ENCODE measurements at places on chromosomes 12 and 14. TPM values are rescaled to one million over a fixed set of nuclear protein-coding genes. Genes with fewer than 3 reads are reported as not detected.

The OR4L1 gene
- total RNA-seq = not detected

DNA sequence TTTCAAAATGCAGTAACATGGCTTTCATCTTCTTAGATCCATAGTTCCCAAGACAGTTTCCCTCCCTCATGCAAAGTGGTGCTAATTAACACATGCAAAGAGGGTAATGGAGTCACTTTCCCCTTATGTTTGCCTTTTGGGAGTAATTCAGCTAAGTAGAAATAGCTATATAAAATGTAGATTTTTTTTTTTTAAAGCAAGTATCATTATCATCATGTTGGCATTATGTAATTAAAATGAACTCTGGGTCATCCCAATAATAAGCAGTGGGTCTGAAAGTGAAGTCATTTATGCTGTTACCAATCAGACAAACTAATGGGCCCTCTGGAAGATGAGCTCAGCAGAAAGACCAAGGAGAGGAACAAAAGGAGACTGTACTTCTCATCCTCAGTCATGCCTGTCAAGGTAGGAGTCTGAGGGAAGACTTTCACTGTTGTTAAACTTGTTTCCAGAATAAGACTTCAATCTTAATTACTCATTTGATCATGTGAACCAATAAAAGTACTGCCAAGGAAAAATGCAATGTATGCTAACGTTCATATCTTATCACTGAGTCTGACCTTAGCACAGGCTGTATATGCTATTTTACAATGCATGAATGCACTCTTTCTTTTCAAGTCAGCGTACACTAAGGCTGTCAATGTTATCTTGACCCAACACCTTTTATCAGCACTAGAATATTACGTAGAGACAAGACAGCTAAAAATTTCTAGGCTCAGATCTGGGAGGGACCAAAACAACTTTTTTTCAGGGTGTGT is 26.8 kb downstream of the AREL1 start:
- no peak overlapping the region for H3K27ac ChIP-seq
- no peak for DNase-seq
- peaks cover 73% of the 10 kb centered on the region for H3K36me3 ChIP-seq
- no peaks in the 10 kb centered on the region for H3K27me3 ChIP-seq
- no peak overlapping the region for H3K4me3 ChIP-seq

GRCh38 chr12:64122154-64122553 is 99.9 kb downstream of the KICS2 start:
- peaks cover 3% of the 10 kb centered on the region for H3K27me3 ChIP-seq
- no peak overlapping the region for H3K27ac ChIP-seq
- H3K4me3 ChIP-seq = no peak overlapping the region
- DNase-seq = no peak
- no peaks in the 10 kb centered on the region for H3K4me1 ChIP-seq
- H3K36me3 ChIP-seq = no peaks in the 10 kb centered on the region

DNA sequence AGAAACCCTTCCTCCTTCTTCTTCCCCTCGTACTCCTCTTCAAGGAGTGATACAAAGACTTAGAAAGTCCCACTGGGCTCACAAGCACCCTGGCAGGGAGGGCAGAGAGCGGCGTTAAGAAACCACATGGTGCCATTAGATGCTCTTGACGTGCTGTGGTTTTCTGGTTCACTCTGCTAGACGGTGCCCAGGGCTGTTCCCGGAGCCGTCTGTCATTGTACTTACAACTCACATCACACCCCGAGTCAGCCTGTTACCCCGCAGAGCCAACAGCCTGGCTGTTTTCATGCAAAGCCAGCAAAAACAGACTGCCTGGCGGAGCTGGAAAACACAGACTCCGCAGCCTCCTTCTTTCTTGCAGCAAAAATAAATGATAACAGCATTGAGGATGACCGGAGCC is 232.6 kb upstream of the TBX3 start:
- no peaks in the 10 kb centered on the region for H3K27me3 ChIP-seq
- H3K4me3 ChIP-seq = no peak overlapping the region
- H3K4me1 ChIP-seq = no peaks in the 10 kb centered on the region
- DNase-seq = no peak

GRCh38 chr14:63777024-63777423 is 49.2 kb upstream of the SGPP1 start:
- H3K27ac ChIP-seq = no peak overlapping the region
- H3K4me3 ChIP-seq = no peak overlapping the region
- H3K36me3 ChIP-seq = no peaks in the 10 kb centered on the region
- H3K4me1 ChIP-seq = no peaks in the 10 kb centered on the region
- DNase-seq = no peak
- H3K27me3 ChIP-seq = no peaks in the 10 kb centered on the region

DNA sequence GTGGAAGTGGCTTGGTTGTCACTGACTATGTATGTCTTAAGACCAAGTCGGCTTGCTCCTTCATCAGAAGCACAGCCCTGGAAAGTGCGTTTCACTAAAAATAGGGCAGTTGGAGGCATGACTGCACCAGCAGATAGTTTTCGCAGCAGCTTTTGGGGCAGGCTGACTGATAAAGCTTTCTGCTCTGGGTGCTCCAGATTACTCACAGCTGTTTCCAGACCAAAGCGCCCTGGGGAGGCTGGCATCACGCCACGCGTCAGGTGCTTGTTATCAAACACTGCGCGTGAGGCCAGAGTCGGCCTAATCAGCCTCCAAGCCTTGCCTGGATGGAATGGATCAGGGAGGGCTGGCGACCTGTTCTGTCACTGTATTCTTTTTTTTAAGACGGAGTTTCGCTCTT is 13.3 kb upstream of the LRRC10 start:
- no peak overlapping the region for H3K4me3 ChIP-seq
- H3K27ac ChIP-seq = no peak overlapping the region
- H3K36me3 ChIP-seq = no peaks in the 10 kb centered on the region
- no peak for DNase-seq
- H3K27me3 ChIP-seq = no peaks in the 10 kb centered on the region

- no peak overlapping the region for H3K4me3 ChIP-seq
- H3K4me1 ChIP-seq = no peaks in the 10 kb centered on the region
- no peak overlapping the region for H3K27ac ChIP-seq
- H3K36me3 ChIP-seq = no peaks in the 10 kb centered on the region
- DNase-seq = no peak
Observed at GRCh38 chr14:59601056-59601455, 24.4 kb upstream of the CCDC175 start.

DNA sequence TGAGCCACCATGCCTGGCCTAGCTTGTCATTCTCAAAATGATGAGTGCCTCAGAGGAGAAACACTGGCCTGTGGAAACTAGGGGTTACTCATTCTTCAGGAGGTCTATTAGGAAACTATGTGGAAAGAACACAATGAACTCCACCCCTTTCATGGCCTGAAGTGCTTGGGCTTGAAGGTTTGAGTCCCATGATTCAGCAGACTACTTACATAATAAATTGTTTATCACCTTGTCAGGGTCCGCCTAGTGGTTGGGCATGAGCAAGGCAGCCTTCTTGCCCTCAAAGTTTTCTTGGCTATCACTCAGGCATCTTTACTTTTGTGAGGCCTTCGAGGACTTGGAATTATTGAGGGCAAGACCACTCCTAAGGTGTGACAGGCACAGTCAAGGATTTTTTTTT is 251.2 kb downstream of the ACSS3 start:
- H3K36me3 ChIP-seq = no peaks in the 10 kb centered on the region
- no peak for DNase-seq
- H3K4me3 ChIP-seq = no peak overlapping the region
- no peaks in the 10 kb centered on the region for H3K27me3 ChIP-seq
- H3K27ac ChIP-seq = no peak overlapping the region

- H3K27me3 ChIP-seq = no peaks in the 10 kb centered on the region
- no peak overlapping the region for H3K4me3 ChIP-seq
- H3K27ac ChIP-seq = no peak overlapping the region
- no peaks in the 10 kb centered on the region for H3K36me3 ChIP-seq
Observed at GRCh38 chr12:89789862-89790261, 81.2 kb upstream of the ATP2B1 start.

DNA sequence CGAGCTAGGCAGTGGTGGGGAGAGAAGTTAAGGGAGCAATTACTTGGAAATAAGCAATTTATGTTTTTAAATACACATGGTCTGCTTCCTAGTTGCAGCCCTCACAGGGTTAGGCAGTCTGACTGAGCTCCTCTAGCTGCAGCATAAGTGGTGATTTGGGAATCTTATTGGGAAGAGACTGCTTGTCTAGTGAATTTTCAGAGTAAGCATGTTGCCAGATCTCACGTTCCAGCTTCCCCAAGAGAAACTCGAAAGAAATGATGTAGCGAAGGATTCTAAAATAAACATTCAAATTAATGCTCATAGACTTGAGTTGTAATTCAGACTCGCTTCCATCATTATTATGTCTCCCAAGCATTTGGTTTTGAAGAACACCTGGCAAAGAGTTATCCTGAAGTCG is 440.2 kb downstream of the ATP23 start:
- no peak overlapping the region for H3K27ac ChIP-seq
- H3K4me1 ChIP-seq = no peaks in the 10 kb centered on the region
- H3K4me3 ChIP-seq = no peak overlapping the region
- no peak for DNase-seq
- peaks cover 2% of the 10 kb centered on the region for H3K27me3 ChIP-seq

DNA sequence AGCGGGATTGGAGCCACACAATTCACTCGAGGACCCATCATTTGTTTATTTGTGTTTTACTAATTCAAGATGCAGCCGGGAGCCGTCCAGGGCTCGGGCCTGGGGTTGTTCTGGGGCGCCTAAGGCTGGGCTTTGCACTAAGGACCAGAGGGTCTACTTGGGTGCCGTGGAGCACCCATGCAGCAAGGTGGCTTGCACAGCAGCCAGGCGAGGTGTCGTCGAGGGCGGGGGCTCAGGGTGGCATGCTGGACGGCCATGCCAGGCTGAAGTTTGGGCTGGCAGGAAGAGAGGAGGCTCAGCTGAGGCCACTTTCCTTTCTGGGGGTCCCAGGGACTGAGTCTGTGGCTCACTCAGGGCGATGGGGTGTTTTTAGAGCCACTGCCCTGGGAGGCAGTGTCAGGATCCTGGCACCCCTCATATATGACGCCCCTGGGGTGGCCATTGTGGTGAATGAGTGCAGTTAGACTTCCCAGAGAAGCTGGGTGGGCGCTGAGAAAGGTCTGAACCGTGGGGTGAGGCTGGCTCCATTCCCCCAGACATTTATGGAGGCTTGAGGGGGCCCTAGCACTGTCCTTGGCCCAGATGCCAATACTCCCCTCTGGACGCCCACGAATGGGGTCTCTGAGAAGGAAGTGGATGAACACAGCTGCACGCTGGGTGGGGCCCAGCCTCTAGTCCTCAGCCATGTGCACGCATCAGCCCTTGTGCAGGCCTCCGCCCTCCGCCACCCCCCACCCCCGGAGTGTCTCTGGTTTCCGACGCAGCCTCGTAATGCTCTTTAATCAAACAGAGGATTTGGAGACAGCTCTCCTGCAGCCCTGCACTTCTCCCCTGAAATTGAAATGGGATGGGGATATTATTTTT is 11.3 kb downstream of the MEG3 start:
- H3K36me3 ChIP-seq = no peaks in the 10 kb centered on the region
- no peak overlapping the region for H3K4me3 ChIP-seq
- no peaks in the 10 kb centered on the region for H3K4me1 ChIP-seq
- no peak overlapping the region for H3K27ac ChIP-seq
- no peak for DNase-seq

GRCh38 chr14:30362369-30363218 is 196.4 kb upstream of the G2E3 start:
- DNase-seq = no peak
- no peaks in the 10 kb centered on the region for H3K4me1 ChIP-seq
- H3K27ac ChIP-seq = no peak overlapping the region
- no peak overlapping the region for H3K4me3 ChIP-seq

DNA sequence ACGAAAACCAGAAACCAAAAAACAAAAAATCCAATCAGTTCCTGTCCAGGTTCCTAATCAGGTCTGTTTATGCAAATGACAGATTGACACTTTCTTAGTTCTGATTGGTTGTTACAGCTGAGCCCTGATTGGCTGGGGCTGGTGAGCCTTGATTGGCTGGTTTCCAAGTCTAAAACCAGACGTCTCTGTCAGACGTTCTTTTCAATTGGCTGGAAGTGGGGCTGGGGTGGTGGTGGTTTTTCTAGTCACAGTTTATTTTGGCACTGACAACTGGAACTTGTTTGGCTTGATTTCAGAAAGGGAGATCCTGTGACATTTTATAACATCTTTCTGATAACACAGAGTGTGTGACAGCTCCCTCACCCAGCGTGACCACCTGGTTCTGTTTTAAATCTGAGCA is 36.1 kb upstream of the PRICKLE1 start:
- no peak for DNase-seq
- H3K36me3 ChIP-seq = no peaks in the 10 kb centered on the region
- H3K4me3 ChIP-seq = no peak overlapping the region

DNA sequence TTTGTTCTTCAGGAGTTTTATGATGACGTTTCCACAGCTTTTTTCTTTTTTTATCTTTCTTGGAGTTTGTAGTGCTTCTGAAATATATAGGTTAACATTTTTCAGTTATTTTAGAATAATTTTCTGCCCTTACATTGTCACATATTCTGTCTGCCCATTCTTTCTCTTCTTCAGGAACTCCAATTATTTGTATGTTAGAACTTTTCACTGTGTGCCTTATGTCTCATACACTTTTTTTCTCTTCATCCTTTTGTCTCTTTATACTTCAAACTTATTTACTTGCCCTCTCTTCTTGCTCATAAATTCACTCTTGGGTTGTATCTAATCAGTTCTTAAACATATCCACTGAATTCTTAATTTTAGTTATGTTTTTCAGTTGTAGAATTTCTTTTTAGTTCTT is 105.3 kb downstream of the ARID2 start:
- H3K4me3 ChIP-seq = no peak overlapping the region
- DNase-seq = no peak
- no peaks in the 10 kb centered on the region for H3K4me1 ChIP-seq
- H3K36me3 ChIP-seq = peaks cover 50% of the 10 kb centered on the region
- no peak overlapping the region for H3K27ac ChIP-seq
